ENCODE measurements at places on chromosomes 2 and 18.

DNA sequence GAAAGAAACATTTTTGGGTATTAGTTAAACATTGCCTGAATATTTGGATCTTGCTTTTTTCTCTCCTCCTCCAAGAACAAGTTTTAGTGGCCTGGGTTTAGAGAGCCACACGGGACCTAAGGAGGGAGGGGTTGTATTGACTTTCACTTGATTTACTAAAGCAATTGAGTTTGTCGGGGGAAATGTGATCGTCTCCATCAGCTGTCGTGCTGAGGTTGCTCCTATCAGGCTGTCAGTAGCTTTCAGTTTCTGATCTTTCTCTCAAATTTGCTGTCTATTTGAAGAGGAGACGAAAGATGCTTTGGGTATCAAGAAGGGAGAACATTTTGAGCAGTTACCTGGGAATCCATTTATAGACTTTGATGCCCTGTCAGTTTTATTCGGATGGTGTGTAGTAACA is 106.0 kb downstream of the SETBP1 start:
- no peak for DNase-seq

- DNase-seq = no peak
Measured at GRCh38 chr18:56235481-56236013, 402.8 kb downstream of the TXNL1 start.

GRCh38 chr2:206921529-206921928 is 17.8 kb upstream of the CPO start:
- DNase-seq = no peak

DNA sequence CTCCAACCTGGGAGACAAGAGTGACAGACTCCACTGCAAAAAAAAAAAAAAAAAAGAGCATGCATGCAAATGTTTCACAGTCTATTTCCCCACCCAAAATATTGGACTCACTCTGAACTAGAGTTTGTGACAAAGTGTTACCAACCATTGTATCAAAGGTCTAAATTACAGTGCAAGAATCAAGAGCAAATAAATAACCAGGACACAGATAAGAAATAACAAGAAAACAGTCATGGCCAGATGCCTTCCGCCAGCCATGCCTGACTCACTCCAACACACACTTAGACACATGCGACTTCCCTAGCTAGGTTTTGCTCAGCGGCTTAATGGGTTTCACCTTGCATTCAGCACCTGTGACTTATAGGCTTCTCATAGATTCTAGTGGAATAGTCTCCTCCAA is 62.8 kb downstream of the CYB5A start:
- DNase-seq = no peak

- no peak for DNase-seq
Measured at GRCh38 chr2:149040451-149040850, 2.0 kb downstream of the LYPD6B start.

- no peak for DNase-seq
Measured at GRCh38 chr18:58205443-58206160, 161.6 kb downstream of the NEDD4L start.

GRCh38 chr2:15747603-15748471 is 156.2 kb downstream of the DDX1 start:
- no peak for DNase-seq

DNA sequence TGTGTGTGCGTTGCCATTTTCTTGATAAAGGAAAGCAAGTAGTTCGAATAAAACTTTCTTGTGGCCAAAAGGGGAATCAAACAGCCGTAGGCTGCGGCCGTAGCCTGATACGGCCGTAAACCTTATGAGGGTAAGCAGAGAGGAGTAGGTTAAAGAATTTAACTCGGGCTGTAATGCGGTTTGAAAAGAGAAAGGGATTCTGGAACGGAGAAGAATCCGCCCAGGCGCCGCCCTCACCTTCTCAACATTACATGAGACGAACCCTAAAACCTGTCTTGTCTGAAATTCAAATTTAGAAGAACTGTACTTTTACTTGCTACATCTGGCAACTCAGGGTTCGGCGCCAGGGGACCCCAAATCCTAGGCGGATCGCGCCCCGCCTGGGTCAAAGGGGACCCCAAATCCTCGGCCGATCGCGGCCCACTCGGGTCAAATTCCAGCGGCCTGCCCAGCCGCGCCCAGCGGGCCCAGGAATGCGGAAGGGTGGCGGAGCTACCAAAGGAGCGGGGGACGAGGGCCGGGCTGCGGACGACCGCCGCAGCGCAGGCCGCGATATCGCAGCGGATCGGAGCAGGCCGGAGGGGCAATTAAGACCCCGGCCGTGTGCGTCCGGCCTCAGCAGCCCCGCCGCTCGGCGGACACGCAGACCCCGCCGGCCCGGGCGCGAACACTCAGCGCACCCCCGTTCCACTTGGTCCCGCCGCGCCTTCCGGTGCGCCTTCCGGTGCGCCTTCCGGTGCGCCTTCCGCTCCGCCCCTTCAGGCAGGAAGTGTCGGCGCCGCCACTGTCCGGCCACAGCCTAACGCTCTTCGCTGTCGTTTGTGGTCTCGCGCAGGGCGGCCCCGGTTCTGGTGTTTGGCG is at the start of gene MYL12B:
Gene MYL12B (plus strand): TSS at position 761 of the 861 bp plus-strand sequence. CDS start 10,766 bp downstream, outside the sequence.
- peak; percentile 83 for DNase-seq

DNA sequence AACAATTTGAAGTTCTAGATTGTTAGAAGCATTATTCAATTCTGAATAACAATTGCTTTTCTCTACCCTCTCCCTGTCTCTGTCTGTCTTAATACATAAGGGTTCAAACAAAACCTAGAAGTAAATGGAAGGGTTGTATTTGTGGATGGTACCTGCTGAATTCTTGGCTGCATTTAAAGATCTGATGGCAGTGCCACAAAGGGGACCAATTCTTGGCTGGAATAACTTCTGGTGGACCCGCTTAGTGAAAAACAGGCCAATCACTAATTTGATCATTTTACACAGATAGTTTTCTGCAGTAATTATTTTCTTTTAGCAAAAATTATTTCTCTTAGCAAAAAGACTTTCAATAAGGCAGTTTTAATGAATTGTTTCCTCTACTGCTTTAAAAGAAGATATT is 353.5 kb downstream of the MYCN start:
- DNase-seq = no peak

DNA sequence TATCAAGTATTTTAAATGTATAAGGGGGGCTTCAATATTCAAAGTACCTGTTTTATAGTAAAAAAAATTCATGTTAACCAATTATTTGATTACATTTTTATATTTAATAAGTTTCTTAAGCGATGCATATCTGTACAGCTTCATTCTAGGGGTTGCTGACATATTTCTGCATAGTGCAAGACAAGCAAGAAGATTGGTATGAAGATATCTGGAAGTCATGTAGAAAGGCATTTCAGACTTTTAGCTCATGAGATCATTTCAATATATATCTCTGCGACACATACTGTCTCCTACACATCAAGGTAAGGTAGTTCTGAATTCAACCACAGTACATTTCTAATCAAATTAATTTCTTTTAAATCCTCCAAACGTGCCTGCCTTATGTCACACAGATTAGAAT is 73.1 kb downstream of the MEMO1 start:
- no peak for DNase-seq

- DNase-seq = no peak
Measured at GRCh38 chr2:38168710-38169480, 92.9 kb upstream of the CYP1B1 start.

GRCh38 chr2:54336977-54337255 is 80.9 kb upstream of the TSPYL6 start:
- no peak for DNase-seq

DNA sequence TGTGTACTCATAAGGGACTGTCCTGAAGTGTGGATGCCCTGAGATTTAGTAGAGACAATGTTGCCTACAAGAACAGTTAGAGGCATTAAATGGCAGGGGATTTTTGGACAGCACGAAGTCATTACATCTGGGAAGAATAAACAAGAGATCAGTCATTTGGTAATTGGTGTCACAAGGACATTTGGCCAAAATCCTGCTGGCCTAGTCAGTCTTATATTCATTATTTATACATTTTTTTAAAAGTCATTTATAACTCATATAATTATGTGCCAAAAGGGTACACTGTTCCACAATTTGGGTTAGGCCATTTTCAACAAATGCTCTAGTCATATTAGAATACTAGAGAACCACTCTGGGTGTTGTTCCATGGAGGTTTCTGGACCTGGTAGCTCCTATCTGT is 104.7 kb downstream of the LRATD1 start:
- DNase-seq = no peak

GRCh38 chr2:239729151-239729550 is 296.0 kb downstream of the NDUFA10 start:
- DNase-seq = no peak

DNA sequence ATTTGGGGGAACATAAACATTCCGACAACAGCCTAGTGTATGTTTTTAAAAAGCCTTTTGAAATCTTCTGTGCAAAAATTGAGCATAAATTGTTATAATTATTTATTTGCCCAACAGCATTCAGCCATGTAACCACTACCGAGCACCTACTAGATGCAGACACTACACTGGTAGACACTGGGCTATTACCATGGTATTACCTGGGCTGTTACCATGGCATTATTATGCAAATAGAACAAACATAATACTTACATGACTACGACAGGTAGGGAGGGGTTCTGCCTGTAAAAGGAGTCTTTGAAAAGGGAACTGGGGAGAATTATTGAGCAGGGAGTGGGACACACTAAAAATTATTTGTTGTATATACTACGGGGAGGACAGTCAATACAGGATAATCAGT is 116.4 kb downstream of the MREG start:
- no peak for DNase-seq

DNA sequence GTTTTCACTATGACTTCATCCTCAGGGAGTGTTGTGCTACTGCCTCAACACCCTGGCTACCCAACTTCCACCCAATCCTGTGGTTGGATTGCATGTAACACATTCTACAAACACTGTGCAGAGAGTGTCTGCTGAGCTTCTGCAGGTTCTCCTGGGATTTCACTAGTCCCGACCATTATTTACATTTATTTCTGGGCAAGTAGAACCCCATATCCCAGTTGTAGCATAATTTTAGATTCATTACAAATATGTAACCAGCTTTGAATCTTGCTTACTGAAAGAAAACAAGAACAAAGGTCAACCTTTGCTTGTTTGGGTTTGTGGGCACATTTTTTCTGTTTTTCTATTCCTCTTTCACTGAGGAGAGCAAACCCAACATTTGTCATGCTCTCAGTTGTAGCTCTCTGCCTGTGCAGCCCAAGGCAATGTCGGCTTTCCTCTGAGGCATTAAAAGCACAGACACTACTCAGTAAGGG is 2036.1 kb upstream of the LRRTM1 start:
- no peak for DNase-seq

DNA sequence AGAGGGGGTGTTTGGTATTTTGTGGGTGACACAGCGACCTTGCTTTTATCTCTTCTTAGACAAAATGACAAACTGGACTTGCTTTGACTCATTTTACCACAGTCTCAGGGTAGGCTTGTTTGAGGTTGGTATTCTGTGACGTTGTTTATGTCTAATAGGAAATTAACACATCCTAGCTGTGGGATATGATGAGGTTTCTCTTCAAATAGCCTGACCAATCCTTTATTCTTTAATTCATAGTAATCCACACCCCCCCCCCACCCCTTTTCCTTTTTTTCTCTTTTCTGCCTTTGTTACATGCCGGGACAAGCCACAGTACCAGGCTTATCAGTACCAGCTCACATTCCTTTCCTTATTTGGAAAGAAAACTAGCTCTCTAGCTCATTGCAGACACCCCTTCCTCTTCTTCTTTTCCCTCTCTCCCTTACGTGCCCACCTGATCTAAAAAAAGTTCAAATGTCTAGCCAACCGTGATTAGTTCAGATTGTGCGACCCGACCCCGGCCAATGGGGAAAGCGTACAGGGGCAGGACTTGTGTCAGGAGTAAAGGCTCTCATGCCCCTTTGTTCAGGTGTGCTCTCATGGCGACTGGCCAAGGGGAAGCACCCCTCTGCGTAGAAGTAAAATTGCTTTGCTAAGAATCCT is 52.2 kb upstream of the PTPRM start:
- DNase-seq = no peak

- DNase-seq = no peak
Measured at GRCh38 chr2:4053769-4054493, 350.6 kb downstream of the DCDC2C start.

GRCh38 chr2:38500283-38500634 is 102.5 kb downstream of the HNRNPLL start:
- DNase-seq = no peak

GRCh38 chr2:230877116-230877758 is 12.5 kb downstream of the ITM2C start:
- DNase-seq = no peak

- DNase-seq = no peak
Measured at GRCh38 chr2:241984271-241984655, 114.7 kb downstream of the RTP5 start.

DNA sequence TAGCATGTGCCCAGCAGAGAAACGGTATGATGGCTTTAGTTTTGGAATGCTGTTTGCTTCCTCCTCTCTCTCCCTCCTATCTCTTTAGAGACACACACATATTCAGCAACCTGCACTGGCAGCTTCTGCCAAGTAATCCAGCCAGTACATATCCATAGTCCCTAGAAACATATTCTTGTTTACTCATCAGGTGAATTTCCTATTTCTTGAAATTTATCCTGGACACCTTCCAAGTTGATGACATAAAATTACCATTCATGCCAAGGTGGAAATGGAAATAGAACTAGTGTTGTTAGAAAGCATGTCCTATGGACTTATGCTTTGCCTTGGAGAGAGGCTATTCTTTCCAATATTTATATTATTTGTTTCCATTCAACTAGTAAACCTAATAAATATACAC is 50.9 kb upstream of the RGPD4 start:
- DNase-seq = no peak

- no peak for DNase-seq
Measured at GRCh38 chr2:231290321-231291015, 92.0 kb downstream of the ARMC9 start.

- no peak for DNase-seq
Measured at GRCh38 chr2:231655894-231656293, 52.4 kb upstream of the PTMA start.

GRCh38 chr2:12064153-12064552 is 317.7 kb downstream of the LPIN1 start:
- no peak for DNase-seq

DNA sequence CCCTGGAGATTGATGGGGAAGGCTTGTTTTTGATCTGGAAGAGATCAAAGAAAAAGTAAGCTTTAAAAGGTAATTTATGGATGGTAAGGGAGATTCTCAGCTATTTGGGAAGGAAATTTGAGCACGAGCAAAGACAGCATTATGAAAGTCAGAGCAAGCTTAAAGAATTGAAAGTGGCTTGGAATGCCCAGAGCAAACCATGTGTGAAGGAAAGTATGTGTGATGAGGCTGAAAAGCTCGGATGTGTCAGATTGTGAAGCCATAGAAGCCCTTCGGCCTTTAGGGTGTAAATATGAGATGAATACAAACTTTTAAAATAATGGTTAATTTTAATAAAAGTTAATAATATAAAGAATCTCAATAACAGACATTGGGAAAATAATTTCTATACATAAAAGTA is 377.4 kb upstream of the DSEL start:
- no peak for DNase-seq

DNA sequence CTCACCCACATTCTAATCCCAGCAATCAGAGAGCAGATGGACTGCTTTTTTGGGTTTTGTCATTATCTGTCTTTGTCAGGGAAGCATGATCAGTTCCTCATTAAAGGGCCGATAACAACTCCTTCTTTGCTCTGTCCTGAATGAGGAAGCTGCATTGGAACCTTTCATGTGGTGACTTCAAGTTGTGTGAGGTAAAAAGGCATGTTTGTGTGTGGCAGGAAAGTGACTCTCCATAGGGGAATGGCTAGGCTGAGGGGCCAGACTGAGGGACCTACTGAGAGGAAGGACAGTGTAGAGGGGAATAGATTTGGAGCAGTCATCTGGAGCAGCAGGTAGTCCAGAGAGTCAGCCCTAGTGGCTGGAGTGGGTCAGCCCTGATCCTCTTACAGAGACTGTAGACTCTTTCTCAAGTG is 23.6 kb upstream of the LRRTM1 start:
- DNase-seq = no peak
